Non-pigmented ciliary epithelial cell (primary cell): ENCODE measurements at places on chromosomes 1 and 21.

GRCh38 chr1:20426923-20427322 is 59.1 kb downstream of the CAMK2N1 start:
- peak; percentile 67 for DNase-seq

GRCh38 chr1:62138029-62138428 is 56.6 kb upstream of the L1TD1 start:
- no peak for DNase-seq

GRCh38 chr1:29793653-29794348 is 557.5 kb downstream of the PTPRU start:
- DNase-seq: no peak

DNA sequence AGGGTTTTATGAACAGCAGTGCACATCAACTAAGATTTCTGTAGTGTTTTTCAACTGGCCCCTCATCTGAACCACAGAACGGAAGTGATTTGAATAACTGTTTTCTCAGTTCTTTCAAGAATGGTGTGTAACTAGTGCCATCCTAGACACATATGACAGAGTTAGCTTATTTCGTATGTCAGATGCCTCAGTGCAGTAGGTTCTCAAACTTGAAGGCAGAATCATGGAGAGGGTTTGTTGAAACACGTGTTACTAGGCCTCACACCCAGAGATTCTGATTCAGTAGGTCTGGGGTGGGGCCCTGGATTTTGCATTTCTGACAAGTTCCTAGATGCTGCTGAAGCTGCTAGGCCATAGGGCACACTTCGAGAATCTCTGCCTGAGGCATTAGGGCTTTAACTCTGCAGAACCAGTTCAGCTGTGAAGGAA is 49.0 kb downstream of the SCCPDH start:
- DNase-seq: no peak

DNA sequence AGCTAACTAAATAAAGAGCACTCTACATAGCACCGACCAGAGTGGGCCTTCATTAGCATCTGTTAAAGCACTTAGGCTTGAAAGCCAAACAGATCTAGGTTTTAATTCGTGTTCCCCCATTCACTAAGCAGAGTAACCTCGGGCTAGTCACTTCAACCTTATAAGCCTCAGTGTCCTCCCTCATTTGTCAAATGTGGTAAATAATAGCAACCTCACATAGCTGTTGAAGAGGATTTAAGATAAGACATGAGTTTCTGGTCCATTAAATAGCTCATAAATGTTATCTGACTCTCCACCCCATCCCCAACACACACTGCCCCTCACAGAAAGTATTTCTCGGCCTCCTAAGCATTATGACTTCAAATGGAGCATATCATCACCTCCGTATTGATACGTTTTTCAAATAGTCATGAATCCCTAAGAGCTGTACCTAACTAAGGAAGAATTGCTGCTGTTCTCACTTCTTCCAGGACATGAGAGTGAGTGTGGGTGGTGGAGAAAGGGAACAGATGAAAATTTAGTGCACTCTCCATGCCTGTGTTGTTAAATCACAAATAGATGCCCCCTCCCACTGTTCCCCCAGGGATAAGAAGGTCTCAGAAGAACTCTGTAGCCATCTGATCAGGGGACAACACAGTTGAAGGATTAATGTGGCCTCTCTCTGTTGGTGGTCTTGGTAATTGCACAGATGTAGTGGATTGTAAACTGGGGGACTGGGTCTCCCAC is 47.6 kb downstream of the PLPP3 start:
- DNase-seq: no peak

DNA sequence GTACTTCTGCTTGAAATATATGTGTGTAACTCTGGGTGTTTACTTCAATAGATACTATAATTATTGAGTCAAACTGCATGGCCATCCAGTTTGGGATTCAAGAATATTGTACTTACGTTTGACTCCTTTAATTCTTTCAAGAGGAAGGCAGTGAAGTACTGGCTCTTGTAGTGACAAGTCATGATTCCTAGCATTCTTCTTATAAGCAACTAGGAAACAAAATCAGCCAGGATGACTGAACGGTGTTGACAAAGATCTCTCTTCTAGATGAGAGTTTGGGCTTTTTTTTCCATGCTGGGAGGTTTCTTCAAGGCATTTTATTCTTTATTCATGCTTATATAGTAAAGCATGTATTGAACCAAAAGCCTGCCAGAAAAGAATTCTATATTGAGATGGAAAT is 58.3 kb downstream of the CLEC20A start:
- no peak for DNase-seq

DNA sequence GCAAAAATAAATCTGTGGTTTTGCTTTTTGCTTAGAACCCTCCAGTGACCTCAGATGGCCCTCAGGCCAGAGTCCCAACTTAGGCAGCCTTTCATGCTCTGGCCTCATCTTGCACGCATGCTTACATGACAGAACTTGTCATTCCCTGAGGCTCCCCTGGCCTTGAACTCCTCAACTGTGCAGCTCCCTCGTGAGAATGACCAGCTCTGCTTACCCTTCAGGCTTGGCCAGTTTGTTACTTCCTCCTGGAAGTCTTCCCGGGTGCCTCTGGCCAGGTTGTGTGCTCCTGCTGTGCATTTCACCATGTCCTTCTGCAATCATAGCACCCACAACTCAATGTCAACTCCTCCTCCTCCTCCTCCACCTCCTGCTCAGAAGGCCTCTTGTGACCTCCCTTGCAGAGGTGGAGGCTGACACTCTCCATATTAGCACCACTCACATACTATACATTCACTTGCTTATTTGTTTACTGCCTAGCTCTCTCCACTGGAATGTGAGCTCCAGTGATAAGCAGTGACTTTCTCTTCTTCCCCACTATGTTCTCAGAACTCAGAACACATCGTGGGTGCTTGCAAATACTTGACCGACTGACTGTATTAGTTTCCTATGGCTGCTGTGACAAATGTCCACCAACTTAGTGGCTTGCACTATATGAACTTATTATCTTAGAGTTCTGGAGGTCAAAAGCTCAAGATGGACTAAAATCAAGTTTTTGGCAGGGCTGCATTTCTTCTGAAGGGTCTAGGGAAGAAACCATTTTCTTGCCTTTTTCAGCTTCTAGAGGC is 41.9 kb downstream of the RCSD1 start:
- no peak for DNase-seq

DNA sequence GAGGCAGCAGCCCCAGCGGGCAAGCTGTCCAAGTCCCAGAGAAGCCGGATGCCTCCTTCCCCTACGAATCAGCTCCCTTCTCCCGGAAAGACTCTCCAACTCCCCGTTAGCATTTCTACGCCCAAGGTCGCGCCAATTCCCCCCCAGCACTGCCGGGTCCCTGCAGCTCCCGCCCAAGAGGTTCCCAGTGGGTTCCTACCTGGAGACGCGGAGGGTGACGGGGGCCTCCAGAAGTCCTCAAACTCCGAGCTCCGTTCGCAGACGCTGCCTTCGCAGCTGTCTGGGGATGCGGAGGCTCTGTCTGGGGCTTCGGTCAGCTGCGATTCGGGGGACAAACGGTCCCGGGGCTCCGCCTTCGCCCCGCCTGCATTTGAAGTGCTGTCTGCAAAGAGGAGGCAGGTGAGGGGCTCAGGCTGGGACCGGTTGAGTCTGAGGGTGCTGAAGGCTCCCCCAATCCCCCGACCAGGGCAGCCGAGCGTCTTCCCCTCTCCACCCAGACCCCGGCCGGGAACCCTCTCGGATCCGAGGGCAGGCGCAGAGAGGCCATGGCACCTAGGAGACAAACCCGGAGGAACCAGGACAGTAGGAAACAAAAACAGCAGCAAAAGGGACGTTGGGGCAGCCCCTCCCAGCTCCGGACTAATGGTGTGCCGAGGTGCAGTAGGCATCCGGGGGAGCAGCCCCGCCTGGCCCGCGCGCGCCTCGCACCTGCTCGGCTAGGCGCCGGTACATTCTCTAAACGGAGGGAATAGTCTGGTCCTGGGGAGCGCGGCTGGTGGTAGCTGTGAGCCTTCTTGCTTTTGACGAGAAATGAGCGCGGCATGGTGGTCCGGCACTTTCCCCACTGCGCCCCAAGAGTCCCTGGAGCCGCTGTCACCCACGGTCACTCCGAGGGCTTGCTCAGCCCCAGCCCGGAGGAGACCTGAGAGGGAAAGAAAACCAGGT is 3.8 kb downstream of the GFI1 start:
- DNase-seq: no peak

DNA sequence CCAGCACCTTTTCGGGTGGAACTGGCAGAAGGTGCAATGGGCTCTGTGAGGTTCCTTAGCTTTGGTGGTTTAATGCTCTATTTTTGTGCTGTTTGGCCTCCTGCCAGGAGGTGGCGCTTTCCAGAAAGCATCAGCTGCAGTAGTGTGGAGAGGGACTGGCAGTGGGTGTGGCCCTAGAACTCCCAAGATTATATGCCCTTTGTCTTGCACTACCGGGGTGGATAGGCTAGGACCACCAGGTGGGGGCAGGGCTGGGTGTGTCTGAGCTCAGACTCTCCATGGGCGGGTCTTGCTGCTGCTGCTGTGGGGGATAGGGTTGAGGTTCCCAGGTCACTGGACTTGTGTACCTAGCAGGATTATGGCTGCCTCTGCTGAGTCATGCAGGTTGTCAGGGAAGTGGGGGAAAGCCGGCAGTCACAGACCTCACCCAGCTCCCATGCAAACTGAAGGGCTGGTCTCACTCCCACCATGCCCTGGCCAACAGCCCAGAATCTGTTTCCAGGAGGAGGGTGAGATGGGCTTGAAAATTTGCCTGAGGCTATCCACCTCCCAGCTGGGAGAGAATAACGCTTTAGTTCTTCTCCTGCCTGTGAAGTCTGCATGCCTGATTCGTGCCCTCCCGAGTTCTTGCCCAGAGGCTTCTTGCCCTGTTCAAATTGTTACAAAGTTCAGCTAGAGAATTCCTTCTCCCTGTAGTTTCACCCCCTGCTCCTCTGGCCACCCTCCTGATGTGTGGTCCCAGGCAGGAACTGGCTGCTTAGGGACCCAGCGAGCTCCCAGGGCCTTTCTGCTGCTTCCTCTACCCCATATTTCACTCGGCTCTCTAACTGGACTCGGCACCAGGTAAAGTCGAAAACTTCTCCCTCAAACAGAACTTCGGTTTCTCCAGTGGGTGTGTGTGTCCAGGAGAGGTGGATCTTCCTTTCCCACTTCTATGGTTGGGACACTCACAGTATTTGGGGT is 76.5 kb upstream of the BTG3 start:
- no peak for DNase-seq

DNA sequence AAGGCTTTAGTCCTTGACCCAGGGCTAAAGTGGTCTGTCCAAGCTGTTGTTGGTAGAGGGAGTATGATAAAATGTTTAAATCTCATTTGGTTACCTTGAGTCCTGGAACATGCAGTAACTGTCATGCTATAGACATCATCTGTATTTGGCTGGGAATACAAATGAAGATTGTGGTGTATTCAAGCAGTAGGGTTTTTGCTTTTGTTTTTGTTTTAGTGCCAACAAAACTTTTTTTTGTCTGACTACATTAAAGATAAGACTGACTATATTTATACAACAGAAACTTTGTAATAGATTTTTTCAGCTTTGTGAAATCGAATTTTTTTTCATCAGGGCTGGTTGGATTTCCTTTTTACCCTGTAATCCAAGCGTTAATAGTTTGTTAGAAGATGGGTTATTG is 7.4 kb upstream of the SARS1 start:
- DNase-seq: no peak

DNA sequence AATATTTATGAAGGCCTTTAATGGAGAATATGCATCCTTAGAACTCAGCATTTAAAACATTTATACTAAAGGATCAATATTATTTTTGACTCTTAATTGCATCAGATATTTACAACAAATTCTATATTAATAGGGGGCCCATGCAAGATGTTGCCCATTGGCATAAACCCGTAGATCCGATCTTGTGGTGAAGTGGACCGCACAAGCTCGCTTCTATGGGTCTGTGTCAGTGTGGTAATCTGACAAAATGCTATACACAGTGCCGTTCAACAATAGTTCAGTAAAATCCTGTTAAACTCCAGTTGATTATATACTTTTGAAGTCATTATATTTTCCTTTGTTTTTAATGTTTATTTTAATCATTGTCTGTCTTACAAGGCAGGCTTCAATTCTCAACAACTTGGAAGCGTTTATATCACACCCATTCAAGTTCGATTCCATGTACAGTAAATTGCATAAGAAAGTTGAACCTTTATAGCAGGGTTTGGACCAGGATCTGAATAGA is 809.2 kb downstream of the USP25 start:
- DNase-seq: no peak

- DNase-seq: no peak
These were observed 47.1 kb downstream of the C8A start for GRCh38 chr1:56901716-56902115.

- no peak for DNase-seq
These were observed 69.6 kb upstream of the SGIP1 start for GRCh38 chr1:66464351-66464750.

DNA sequence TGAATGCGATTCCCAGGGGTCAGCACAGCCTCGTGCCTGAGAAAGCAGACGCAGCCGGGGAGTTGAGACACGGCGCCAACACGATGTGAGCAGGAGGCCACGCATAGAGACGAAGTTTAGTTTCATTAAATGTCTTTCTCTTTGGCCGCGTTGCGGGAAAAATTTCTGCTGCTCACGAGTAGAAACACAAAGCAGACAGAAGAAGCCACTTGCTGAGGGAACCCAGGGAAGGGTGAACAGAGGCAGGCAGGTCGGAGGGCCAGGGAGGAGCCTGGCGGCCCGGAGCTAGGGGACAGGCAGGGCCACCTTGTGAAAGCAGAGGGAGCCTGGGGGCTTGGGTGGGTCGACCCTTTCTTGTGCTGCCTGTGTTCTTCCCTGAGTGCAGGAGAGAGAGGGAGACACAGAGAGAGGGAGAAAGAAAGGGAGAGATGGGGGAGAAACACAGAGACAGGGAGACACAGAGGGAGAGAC is 33.2 kb downstream of the POFUT2 start:
- DNase-seq: no peak

GRCh38 chr21:21010698-21011097 is 12.5 kb downstream of the NCAM2 start:
- DNase-seq: no peak

DNA sequence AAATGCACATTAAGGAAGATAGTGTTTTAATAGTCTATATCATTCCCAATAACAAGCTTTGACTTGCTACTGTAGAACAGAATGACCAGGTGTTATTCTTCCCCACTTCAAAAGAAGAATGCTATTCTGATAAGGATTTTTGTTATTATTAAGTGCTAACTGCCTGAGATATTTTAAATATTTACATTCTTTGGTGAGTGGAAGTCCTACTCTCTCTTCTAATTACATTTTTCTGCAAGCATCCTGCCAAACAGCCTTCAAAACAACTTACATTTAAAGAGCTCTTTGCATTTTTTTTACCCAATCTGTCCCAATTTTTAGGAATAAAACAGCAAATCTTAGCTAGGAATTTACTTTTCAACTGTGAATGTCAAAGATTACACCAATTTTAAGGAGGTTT is 23.5 kb upstream of the SYDE2 start:
- no peak for DNase-seq

DNA sequence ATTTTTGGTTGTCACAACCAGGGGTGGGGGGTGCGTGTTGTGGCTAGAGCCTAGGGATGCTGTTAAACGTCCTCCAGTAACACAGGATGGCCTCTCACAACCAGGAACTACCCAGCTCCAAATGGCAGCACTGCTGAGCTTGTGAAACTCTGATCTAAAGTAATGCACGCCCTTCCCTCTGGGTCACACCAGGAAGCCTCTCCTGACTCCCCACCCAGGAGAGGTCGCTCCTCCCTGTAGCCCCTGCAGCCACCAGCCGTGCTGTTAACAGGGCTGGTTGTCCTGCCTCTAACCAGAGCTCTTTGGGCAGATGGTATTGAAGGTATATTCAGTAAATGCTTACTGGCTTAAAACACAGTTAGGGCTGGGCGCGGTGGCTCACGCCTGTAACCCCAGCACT is 73.2 kb downstream of the NKAIN1 start:
- no peak for DNase-seq

- DNase-seq: no peak
These were observed 25.6 kb upstream of the A3GALT2 start for GRCh38 chr1:33346533-33346926.
